ENCODE measurements at places on chromosomes 3 and 15.

GRCh38 chr3:175308097-175308496 is 449.0 kb downstream of the NAALADL2 start:
- no peak for DNase-seq

DNA sequence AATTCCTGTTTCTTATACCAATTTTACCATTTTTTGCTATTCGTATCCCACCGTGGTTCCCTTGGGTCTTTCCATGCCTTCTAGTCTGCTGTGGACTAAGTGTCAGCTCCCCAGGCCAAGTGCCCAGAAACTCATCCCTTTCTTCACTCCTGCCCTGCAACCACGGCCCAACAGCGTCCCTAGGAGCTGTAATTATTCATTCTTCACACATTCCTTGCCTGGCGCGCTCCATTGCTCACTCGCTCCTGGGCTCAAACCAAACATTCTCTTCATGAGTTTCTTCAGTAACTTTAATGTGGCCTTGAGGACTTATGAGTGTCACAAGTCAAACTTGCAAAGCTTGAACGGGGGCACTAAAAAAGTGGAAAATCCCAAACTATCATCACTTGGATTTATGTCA is 15.7 kb downstream of the GABRB3 start:
- DNase-seq = no peak

GRCh38 chr3:94028093-94028837 is at the start of gene STX19:
STX19 (minus strand) TSS chr3:94028597; CDS start chr3:94015269, 13,328 bp downstream.
- no peak for DNase-seq

GRCh38 chr3:8567784-8568575 is 66.4 kb downstream of the LMCD1 start:
- DNase-seq = no peak

DNA sequence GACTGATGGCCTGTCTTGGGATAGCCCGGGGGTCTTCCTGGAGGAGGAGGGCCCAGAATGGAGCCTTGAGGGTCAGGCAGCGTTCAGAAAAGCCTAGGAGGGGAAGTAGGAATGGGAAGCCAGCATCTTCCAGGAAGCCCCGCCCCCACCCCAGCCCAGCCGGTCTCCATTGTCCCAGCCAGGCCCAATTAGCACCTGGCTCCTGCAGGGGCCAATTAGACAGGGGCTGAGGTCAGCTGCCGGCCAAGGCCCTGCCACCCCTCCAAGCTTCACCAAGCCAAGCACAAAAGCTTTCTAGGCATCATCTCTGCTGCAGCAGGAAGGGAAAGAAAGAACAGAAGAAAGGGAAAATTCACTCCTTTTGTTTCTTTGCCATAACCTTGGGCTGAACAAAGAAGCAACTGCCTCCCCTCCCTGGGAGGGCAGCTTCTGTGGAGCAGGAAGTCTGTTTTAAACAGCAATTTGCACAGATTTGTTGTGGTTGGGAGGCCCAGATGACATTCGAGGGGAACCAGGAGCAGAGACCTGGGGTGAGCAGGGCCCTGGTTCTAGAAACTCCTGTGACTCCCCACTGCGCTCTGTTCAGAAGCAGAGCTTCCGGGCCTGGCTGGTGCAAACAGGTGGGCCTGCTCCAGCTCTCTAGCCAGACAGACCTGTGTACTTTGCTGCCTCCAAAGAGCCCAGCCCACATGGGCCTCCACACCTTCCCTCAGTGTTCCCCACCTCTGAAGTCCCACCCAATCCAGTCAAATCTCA is 47.7 kb downstream of the CYP11A1 start:
- DNase-seq = no peak

GRCh38 chr3:151795276-151795675 is 18.6 kb upstream of the AADAC start:
- no peak for DNase-seq

- no peak for DNase-seq
Observed at GRCh38 chr15:62745621-62746225, 296.8 kb upstream of the TPM1 start.

DNA sequence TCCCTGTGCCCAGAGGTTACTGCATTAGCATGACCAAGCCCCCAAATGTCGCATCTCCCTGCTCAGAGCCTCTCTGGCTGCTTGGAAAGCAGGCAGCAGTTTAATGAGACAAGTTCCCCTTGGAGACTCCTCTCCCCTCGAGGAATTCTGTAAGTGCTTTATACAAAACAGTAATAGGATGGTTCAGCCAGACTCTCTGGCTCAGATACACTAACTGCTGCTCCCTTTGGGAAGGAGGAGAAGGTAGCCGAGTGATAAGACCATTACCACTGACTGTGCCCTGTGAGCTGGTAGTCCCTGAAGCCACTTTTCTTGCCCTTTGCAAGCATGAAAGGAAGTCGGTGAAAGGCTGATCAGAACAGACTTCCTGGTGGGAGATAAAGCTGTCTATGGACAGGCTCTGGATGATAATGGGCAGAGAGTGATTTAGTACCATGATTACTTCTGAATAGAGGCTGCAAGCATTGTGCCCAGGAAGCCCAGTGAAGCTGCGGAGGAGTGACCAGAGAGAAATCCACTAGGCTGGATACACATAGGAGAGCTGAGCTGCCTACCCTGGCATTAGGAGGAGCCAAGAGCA is 100.8 kb downstream of the SEMA6D start:
- no peak for DNase-seq

GRCh38 chr3:127615631-127616305 is 13.2 kb upstream of the PODXL2 start:
- DNase-seq = no peak

DNA sequence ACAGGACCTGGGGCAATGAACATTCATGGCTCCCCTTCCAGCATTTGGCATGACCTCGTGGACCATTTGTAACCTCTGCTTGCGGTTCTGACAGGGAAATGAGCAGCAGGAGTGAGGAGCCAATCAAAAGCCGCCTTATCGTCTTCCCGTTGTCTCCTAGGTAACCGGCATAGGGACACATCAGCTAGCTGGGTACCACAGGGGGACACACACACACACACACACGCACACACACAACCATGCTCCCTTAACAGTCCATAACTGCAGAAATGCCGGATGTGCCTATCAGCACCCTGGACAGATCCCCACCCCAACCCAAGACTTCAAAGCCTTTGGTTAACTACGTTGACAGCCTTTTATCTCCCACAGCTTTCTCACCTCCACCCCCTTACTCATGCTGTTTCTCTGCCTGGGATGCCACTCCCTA is 53.4 kb upstream of the CCDC174 start:
- peak; percentile 24 for DNase-seq

DNA sequence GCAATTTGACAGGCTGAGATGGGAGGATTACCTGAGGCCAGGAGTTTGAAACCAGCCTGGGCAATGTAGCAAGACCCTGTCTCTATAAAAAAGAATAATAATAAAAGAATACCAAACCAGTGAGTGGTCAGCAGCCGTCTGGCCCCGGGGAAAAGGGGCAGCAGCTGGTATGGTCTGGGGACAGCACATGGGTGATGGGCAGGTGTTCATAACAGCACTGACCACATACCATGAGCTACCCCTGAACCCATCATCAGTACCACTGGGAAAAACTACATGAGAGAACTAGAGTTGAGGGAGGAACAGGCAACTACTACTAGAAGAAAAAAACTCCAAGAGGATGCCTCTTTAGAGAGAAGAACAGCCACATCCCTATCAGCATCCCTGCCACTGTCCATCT is 40.7 kb downstream of the ARHGEF3 start:
- DNase-seq = no peak

DNA sequence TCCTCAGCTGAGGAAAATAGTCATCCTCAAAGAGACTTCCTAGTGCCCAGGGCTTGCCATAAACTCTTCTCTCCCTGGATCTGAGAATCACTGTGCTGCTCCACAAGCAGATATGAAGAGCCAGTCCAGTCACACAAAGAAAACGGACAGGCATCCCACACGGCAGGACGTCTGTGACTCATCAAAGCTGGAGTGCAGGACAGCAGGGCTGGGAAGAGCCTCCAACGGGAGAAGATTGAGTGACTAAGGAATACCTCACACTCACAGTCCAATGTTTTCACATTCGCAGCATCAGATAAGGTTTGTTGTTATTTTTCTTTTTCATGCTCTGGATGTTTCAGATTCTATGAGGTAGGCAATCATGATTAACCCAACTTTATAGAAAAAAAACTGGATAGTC is 57.8 kb downstream of the NEK10 start:
- DNase-seq = no peak

GRCh38 chr3:162072656-162073164 is 576.1 kb downstream of the OTOL1 start:
- no peak for DNase-seq

DNA sequence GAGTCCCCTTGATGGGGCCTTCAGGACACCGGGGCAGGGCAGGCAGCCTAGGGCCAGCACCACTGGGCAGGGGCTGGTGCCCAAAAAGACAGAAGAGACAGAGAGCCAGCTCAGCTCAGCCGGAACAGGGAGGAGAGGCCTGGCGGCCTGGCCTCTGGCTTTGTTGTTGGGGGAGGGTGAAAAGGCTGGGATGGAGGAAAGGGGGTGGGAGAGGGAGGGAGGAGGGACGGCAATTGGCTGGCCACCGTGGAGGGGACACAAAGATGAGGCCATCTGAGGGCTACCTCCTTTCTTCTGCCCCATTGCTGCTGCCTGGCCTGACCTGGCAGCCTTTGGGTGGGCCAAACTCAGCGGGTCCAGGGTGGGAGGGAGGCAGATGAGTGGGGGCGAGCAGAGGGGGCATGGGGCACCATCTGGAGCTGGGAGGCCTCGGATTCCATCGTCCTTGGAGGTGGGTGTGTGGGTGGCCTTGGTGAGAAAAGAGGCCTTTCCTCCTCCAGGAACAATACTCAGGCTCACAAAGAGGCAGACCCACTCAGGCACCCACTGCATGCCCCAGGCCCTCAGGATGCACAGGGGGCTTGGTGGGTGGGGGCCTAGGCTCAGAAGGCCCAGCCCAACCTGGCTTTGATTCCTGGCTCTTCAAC is 9.3 kb downstream of the EFCC1 start:
- no peak for DNase-seq

- DNase-seq = no peak
Observed at GRCh38 chr3:186094696-186095425, 14.0 kb downstream of the ETV5 start.

- DNase-seq = no peak
Observed at GRCh38 chr3:88019024-88019423, 39.8 kb downstream of the CGGBP1 start.

GRCh38 chr3:54056521-54056920 is 65.8 kb upstream of the CACNA2D3 start:
- DNase-seq = no peak

DNA sequence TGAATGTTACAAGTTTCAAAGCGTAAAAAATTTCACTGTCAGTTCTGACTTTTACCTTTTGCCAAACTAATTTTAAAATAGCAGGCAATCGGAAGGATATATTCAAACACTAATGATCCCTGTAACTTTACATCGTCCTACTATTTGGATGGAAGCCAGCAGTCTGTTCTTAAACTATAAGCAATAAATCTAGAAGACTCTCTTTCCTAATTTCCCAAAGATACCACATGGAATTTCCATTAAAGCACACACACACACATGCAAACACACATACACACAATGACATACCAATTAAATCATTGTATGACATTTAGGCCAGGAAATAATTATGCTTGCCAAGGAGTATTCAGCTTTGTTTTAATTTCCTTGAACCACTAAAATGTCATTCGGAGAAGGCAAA is 32.0 kb downstream of the IL17RD start:
- DNase-seq = no peak

GRCh38 chr15:38631119-38632075 is 66.8 kb upstream of the RASGRP1 start:
- no peak for DNase-seq

DNA sequence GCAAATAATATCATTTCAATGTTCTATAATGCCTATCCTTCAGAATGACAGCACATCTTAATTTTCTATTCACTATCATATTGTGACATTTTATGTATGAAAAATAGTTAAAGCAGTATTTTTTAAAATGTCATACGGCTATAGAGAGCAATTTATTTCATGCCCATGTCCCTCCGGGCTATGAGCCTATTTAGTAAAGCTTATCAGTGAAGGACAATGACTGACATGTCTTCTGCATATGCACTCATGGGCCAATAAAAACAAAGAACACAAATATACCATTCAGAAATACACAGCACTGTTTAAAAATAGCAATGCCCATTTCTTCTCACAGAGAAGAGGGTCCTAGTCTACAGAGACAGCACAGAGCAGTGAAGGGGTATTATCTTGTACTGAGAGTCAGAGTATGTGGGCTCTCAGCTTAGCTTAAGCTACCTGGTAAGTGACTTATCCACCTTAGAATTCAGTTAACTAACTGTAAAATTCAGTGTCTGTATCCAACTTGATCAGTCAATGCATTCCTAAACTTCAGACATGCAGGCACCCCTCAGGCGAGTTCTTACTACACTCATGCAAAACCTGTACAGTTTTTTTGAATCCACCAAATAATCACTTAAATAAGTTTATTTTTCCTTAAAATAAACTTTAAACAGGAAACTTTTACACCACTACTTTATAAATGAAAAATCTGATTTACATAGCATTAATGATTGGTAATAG is 9.0 kb downstream of the GOLIM4 start:
- no peak for DNase-seq

- DNase-seq = no peak
Observed at GRCh38 chr3:69866988-69867720, 127.9 kb downstream of the MITF start.

DNA sequence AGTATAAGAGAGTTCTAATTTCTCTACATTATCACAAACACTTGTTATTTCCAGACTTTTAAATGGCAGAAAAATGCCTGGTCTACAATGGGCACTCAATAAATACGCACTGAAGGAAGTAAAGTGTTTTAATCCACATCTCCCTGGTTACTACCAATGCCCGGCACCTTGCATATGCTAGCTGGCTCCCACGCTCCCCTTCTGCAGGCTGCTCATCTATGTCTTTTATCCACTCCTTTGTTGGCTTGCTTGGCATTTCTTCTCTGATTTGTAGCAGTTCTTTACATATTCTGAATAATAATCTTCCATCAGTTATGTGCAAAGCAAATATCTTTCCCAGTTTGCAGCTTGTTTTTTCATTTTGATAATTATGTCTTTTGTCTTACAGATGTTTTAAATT is 74.6 kb upstream of the PRR23E start:
- DNase-seq = no peak

DNA sequence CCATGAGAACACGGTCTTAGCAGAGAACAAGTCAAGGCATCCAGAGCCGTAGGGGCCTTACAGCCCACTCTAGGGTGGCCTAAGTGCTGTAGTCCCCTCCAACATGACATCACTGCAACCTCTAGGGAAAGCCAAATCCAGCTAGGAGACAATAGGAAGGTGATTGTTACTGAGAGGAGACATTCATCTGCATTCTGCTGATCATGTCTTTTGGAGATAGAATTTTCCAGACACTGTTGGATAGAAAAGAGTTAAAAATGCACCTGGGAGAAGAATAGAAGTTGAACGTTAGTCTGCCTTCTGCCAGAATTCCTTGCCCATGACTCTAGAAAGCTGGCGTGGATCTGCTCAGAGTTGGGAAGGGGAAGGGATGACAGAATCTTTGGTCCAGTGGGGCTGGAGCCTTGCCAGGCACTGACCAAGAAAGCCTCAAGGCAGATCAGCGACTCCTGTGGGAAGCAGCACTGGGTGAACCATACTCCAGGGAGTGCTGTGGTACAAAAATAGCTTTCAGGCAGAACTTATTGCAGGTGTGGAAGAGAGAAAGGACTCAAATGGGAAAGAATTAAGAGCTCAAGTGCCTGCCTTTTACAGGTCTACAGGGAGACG is 44.8 kb upstream of the RAF1 start:
- no peak for DNase-seq

- no peak for DNase-seq
Observed at GRCh38 chr3:67437090-67437489, 217.3 kb downstream of the SUCLG2 start.
